SIG-M5 (cell line): ENCODE measurements at places on chromosomes 1 and 21.

- no peak for DNase-seq
Observed at GRCh38 chr1:210938416-210938925, 195.5 kb downstream of the KCNH1 start.

GRCh38 chr1:66999640-67000400 lies 54.1 kb downstream of the SLC35D1 start:
- DNase-seq, result no peak

DNA sequence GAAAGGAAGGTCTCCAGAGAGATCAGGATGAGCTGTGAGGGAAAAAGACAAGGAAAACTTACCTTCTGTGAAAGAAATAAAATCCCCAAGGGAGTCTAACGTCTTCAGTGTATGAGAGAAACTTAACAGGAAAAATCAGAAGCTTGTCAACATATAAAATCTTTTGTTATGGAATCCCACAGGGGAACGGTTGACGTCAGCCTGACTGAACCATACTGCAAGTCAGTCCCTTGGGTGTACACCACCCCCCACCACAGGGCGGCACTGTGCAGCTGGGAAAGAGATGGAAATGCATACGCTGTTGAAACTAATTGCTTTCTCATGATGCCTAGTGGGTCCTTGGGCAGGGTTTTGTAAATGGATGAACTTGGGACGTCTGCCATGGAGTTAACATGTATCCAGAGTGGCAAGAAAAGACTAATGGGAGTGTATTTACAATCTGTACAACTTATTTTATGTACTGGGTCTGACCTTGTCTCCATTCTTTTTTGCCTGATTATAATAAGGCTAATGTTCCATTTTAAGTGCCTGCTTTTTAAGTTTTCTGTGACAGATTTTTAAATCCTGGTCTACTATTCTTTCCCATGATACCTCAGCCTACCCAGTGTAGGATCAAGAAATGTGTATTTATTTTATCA lies 22.7 kb downstream of the UTP25 start:
- no peak for DNase-seq

DNA sequence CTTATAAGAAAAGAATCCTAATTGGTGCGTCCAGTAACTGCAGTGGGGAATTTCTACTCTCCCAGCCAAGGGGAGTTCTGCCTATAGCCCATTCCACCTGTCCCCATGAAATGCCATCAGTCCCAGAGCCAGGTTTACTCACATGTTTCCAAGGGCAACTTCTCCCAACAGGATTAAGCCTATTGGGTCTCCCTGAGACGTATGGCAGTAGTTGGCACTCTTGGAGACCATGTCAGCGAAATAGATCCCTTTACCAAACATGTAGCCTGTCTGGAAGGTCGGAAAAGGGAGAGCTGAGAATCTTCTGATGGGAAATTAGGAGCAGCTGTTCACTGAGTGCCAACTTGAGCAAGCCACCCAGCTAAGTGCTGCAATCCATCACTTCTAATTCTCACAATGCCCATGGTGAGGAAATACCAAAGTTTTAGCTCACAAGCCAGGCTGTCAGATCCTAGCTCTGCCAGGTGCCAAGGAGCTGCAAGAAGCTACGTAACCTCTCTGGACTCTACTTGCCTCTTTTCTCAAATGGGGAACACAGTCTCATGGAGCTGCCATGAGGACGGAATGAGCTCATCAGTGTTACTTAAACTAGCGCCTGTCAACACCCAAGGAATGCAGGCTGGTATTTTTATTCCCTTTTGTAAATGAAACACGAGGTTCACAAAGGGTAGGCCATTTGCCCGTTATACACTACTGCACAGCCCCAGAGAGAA lies 43.9 kb downstream of the PARP1 start:
- no peak for DNase-seq

GRCh38 chr1:61322769-61323168 lies 240.4 kb downstream of the NFIA start:
- DNase-seq, result no peak

GRCh38 chr1:62621907-62622306 lies 24.6 kb downstream of the ANGPTL3 start:
- DNase-seq, result no peak

DNA sequence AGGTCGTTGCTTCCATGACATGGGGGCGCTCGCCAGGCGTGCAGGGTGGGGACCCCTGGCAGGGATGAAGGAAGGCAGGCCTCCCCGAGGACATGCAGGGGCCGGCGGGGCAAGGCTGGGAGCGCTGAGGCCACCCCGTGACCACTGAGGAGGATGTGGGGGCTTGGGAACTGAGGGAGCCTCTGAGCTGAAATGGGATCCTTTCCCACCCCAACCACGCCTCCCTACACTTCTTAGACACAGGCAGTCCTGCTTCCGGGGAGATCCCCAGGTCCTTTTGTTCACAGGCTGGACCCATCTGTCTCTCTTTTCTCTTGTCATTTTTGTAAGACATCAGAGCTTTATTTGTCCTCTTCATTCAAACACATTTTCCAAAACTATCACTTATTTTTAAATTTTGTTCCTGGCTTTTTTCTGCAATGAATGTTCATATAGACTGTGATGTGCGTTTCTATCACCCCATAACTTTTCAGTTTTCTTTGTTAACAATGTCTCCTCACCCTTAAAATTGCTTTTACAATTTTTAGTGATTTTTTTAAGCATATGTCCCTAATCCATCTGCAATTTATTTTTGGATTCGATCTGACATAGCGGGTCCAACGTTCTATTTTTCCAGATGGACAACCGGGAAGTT lies 156.7 kb upstream of the BACE2 start:
- no peak for DNase-seq

DNA sequence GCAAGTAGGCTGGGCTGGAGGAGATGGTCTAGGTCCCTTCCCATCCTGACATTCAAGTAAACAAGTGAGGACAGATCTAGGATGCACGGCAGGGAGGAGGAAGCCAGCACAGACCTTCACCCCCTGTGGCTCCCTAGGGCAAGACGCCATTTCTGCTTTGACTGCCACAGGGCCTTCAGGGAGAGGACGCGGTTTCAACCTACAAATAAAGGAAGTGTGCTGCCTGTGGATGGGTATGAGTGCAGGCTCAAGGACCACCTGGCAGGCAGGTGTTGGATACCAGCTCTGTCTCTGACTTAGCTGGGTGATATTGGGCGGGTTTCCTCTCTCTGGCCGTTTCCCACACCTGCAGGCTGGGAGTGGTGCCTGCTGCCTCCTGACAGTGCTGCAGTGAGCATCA lies 16.2 kb downstream of the SLC2A1 start:
- DNase-seq, result no peak

DNA sequence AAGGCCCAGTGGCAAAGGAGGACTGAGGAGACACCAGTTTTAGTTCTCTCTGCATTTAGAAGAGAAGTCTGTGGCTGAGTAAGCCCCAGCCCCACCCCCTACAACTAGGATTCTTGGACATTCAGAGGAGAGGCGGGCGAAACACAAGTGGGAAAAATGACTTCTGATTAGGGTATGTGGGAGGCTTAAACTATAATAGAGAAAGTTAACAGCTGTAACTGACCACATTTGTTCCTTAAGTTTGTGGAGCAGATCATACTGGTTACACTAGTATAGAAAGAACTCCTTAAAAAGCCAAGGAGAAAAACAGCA lies 11.2 kb upstream of the TRIM33 start:
- DNase-seq, result no peak

DNA sequence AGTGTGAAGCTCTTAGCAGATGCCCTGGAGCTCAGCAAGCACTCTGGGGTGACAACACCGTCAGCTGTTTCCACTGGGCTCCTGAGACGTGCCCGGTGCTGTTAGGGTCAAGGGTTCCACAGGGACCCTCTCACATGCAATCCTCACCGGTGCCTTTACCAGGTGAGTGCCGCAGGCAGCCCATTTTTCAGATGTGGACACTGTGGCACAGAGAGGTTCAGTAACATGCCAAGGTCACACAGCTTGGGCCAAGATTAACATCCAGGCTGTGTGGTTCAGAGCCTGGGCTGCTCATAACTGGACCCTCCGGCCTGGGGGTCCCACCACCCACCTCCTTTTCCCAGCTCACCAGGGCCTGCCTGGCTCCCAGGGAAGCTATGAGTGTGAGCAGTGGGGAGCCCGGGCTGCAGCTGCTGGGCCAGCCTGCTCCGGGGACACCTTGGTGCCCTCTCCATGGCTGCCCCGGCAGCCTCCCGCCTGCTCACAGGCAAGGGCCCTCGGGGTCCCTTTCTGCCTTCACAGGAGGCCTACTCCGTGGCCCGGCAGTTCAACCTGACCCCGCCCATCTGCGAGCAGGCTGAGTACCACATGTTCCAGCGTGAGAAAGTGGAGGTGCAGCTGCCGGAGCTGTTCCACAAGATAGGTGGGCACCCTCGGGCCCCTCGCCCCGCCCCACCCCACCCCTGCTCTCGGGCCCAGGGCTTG lies 49.3 kb downstream of the KCNAB2 start:
- DNase-seq, result no peak

GRCh38 chr1:162357681-162358266 lies 18.9 kb downstream of the SPATA46 start:
- no peak for DNase-seq

GRCh38 chr1:223175633-223176032 lies 32.6 kb upstream of the TLR5 start:
- peak; percentile 29 for DNase-seq

DNA sequence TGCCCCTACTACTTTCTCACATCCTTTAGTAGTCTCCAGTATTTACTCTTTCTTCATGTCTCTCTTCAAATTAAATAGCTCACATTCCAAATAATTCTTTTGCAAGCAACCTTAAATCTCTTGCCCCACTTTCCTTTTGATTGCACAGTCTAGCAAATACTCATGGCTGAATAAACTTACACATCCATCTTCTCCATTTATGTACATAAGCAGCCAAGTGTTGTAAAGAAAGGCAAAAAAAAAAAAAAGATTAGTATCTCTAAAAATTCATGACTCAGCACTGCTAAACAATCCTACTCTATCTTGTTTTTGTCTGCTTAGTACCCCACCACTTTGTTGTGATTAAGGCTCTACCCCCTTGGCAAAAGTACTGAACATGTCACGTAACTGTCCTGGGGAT lies 42.6 kb downstream of the F13B start:
- DNase-seq, result no peak

DNA sequence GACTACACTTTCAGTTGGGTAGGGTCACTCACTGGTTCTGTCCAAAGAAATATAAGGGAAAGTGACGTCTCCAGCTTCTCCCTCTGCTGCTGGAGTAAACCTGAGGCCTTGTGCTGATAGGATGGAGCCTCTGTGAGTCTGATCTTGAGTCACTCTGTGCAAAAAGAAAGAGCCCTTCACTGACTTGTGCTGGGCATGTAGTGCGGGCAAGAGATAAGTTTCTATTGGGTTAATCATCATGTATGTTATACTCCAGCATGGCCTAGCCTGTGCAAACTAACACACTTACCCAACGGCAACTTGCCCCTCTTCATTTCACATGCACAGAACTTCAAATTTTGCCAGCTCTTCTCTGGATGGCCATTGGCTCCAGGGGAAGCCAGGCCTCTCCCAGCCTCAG lies 118.5 kb upstream of the LMO4 start:
- no peak for DNase-seq

GRCh38 chr1:26195805-26196204 lies 5.4 kb downstream of the CATSPER4 start:
- DNase-seq, result no peak

- no peak for DNase-seq
Observed at GRCh38 chr1:28965271-28965870, 51.0 kb downstream of the EPB41 start.

DNA sequence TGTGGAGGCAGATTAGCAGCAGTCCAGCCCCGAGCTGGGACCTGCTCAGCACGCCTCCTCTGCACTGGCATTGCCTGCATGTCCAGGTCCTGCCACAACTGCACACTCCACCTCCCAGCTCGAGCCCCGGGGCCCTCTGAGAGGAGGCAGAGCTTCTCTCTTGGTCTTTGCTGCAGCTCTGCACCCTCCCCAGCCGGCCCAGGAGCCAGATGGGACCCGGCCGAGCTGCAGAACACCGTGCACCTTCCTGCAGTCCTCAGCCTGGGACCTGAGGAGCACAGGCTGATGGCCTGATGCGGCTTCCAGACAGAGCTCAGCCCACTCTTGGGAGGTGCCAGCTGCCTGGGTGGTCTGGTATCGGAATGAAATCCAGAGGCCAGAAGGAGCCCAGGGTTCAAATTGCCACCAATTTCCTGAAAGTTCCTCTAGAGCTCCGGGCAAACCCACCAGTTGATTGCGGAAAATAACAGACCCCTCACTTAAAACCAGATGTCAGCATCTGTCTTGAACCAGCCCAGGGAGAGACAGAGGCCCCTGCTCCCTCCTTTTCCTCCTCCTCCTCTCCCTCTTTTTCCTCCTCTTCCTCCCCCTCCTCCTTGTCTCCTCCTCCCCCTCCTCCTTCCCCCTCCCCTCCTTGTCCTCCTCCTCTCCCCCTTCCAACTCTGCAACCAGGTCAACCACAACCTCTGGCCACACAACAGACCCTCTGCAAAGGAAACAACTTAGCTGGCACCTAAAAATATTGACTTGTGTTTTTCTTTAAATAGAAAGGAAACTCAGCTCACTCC lies 10.6 kb upstream of the SPSB1 start:
- DNase-seq, result no peak

GRCh38 chr1:198935306-198935921 lies 296.6 kb downstream of the PTPRC start:
- peak; percentile 58 for DNase-seq

GRCh38 chr1:59919746-59920145 lies 6.8 kb downstream of the CYP2J2 start:
- no peak for DNase-seq

DNA sequence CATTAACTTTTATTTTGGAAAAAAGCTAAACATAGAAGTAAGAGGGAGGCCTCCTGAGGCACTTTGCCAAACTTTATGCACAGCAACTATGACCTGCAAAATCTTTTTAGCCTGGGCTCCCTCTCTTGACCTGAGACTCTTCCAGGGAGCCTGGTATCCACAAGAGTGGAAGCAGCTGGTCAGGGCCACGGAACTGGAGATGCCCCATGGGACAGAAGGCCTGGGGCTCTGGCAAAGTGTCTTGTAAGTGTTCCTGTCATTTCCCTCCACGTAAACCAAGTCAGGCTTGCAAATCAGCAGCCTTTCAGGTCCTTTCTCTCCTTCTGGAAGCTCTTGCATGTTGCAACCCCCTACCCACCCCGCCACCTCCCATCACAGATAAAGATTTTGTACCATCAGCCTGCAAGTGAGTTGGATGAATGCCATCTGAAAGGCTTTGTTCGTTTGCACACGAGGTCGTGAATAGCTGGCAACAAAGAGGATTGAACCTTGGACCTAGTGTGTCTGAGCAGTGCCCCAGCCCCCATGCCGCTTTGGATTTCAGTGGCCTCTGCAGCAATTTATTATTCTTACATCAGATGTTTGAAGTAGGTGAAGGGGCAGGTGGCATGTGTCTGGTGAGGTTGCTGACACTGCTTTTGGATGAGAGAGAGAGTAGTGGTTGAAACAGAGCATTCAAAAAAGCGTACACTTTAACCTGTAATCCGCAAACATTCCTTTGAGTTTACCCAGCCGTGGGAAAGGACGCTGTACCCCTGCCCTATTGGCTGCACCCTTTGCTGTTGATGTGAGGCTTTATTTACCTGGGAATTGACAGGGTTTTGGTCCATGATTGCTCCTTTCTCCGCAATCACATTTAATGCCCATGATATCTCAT lies 91.6 kb downstream of the GALNT2 start:
- no peak for DNase-seq

- DNase-seq, result no peak
Observed at GRCh38 chr1:45679123-45679522, 7.2 kb downstream of the GPBP1L1 start.
